Panc1 (cell line): ENCODE measurements at places on chromosomes 4 and X.

- DNase-seq: no peak
Observed at GRCh38 chrX:111608724-111609123, 72.2 kb upstream of the ALG13 start.

DNA sequence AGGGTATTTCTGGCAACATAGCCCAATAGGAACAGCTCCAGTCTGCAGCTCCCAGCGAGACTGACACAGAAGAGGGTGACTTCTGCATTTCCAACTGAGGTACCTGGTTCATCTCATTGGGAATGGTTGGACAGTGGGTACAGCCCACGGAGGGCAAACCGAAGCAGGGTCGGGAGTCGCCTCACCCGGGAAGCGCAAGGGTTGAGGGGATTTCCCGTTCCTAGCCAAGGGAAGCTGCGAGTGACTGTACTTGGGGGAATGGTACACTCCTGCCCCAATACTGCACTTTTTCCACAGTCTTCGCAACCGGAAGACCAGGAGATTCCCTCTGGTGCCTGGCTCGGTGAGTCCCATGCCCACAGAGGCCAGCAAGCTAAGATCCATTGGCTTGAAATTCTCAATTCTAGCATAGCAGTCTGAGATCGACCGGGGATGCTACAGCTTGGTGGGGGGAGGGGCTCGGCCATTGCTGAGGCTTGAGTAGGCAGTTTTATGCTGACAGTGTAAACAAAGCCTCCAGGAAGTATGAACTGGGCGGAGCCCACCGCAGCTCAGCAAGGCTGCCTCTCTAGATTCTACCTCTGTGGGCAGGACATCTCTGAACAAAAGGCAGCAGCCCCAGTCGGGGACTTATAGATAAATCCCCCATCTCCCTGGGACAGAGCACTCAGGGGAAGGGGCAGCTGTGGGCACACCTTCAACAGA lies 14.0 kb upstream of the ADAD1 start:
- DNase-seq: no peak

- DNase-seq: no peak
Observed at GRCh38 chrX:30905321-30905720, 16.3 kb upstream of the TAB3 start.

DNA sequence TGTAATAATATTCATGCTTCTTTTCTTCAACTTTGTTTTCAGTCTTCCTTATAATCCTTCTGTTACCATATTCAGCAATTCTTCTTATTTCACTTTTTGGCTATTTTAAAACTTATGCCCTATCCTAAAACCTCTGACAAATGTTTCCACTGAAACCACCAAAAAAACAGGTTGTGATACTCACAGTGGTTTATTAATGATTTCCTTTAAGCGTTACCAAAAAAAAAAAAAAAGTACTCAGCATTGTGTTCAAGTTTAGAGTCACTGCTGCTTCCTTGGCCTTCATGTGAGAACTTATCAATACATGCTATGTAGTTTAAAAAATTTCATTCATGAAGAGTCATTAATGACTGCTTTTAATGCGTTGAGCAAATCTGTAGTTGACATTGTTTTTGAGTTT lies 35.4 kb upstream of the UGT2A3 start:
- no peak for DNase-seq

- DNase-seq: no peak
Observed at GRCh38 chrX:48664156-48664555, 19.4 kb upstream of the WAS start.

DNA sequence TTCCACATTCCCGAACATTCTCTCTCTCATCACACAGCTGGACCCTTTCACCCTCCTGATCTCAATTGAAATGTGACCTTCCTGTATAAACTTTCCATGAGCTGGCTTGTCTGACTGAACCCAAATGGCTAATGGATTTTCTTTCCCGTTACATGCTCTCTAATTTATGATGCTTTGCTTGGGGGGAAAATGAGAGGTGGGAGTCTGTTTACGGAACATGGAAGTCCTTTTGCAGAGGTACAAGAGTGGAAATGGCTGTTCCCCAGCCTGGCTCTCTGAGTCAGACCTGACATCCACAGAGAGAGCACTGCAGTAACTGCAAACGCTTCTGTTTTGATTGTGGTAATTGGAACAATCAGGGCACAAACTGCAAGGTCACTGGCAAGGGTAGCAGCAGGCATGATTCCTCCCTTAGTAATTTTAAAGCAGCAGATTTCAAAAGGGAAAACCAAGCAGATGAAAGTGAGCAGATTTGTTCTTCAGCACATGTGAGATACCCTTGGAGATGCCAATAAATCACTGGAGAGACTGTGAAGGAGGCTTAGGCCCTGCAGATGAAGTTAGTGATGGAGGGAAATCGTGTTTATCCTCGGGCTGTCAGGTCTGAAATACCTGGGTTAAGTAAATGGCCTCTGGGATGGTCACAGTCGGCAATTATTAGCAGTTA lies 83.9 kb downstream of the SNCA start:
- DNase-seq: no peak

DNA sequence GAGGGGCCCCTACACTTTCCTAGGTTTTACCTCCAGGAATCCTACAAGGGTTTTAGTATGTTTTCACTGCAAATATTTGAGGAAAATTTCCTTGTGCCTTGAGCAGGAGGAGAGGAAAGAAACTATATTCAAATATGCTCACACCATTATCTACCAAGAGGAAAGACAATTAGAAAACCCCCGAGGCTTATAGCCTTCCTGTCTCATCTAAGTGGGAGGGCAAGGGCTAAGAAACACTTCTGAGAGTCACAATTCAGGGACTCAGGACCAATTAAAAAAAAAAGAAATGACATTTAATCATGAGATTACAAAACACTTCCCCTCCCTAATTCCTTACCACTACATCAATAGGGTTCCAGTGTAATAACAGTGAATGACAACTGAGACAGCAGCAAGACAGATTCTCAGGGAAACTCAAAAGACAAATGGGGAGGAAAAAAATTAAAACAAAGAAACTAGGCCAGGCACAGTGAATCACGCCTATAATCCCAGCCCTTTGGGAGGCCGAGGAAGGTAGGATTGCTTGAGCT lies 45.6 kb downstream of the ATRX start:
- DNase-seq: no peak

DNA sequence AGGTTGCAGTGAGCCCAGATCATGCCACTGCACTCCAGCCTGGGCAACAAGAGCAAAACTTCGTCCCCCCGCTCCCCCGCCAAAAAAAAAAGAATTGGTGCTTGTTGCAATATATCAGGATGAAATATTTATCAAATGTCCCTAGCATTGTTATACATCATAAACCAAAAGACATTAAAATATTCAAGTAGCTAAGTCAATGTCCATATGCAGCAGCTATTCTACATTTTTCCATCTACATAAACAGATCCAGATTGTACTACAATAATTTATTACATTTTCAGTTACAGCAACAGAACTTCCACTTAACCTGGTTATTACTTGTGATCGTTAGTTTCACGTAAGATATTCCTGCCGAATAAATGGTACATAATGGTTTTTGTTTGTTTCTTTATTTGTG lies 64.1 kb downstream of the ARAP2 start:
- no peak for DNase-seq

DNA sequence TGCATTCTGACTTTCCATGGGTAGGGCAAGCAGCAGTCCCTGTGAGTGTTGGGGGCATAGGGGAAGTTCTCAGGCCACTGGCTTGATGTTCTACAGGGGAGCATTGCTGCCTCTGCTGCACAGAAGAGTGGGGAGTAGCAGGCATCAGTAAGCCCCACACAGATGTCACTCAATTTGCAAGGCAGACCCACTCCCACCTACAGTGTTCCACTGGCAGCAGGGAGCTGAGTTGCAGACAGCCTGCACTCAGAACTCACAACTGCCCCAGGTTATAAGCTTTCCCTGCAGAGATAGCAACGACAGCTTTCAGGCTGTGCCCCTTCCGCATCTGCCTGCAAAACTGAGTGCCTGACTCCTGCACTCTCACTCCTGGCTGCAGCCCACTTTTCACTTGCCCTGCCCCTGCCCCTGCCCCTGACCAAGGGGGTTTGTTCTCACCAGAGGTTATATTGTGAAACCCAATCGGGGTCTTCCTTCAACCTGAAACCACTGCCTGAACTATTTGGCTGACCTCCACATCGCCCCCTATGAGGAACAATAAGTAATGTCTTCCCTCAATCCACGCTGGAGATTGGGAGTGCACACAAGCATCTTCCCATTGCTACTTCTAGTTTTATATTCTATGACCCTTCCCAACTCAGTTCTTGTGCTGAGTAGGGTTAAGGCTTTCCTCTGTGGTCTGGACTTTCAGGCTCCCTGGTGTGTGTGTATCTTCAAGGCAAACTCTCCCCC lies 227.4 kb upstream of the CXorf51B start:
- DNase-seq: no peak

DNA sequence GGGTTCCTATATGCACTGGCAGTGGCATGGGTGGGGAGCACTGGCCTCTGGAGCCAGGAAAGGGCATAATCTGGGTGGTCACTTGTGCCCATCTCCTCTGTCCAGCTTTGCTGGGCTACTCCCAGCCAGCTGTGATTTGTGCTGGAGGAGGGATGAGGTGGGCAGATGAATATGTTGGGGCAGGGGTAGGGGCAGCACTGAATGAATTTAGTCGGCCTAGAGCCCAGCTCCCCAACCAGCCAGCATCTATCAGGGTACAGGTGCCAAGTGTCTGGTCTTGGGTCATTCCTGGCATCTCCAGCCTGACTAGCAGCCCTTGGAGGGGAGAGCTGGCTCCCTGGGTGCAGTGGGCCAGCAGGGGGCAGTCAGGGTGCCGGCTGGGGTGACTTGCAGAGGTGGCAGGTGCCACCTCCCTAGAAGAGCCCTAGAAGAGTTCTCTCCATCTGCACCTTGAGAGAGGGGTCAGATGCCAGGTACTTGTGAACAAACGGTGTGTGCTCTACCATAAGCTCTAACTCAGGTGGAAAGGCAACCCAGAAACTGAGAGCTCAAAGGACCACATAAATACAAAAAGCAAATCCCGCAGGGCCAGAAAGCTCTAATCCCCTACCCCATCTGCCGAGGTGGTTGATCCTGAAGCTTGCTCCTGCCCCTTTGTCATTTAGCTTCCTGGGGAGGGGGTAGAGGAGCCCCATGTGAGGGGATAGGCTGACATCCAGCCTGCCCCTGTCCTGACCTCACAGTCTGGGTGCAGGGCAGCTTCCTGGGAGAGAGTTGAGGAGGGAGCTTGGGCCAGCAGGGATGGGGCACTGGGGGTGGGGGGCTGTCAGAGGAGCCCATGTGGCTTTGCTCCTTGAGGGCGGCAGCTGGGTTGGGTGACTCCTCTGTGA lies 2.2 kb downstream of the SORCS2 start:
- no peak for DNase-seq

DNA sequence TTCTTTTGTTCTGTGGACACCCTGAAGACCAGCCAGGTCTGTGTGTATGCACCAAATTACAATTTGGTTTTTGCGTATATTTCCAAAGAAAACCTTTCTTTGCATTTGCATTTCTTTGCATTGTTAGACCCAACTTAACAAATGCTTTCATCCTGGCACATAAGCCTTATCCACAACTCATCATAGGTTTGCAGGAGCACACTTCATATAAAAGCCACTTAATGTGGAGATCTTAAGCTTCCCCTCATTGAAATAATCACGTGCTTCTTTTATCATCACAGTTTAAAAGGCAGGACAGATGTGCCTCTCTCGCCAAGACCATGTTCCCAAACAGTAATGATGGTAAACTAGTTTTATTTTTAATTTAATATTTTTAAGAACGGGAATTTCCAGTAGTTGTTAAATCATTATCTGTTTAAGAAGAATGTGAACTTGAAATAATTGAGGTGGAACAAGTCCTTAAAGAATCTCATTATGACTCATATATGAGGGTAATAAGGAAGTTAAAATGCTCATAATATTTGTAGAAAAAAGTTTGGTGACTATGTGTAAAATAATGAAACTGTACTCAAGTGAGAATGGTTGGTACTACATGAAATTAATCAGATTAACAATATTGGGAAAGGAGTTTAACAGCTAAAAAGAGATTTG lies 65.5 kb downstream of the GLRA3 start:
- DNase-seq: no peak

DNA sequence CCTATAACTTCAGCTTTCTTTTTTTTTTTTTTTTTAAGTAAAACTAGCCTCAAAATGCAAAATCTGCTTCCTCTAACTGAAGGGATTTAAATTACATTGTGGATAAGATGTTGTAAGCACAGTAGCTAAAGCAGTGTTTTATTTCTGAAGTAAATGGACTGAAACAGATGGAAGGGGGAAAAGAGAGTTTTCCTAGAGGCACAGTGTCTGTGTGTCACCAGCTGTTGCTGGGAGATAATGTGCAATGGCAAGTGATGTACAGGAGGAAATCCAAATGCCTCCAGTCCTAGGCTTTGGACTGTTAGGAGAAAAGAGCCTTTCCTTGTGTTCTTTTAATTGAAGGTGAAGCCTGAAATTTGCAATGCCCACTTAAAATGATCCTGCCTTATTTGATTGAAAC lies 672.1 kb downstream of the GRXCR1 start:
- no peak for DNase-seq

- DNase-seq: peak; percentile 80
Observed at GRCh38 chr4:1043651-1044468, 32.4 kb downstream of the FGFRL1 start.

DNA sequence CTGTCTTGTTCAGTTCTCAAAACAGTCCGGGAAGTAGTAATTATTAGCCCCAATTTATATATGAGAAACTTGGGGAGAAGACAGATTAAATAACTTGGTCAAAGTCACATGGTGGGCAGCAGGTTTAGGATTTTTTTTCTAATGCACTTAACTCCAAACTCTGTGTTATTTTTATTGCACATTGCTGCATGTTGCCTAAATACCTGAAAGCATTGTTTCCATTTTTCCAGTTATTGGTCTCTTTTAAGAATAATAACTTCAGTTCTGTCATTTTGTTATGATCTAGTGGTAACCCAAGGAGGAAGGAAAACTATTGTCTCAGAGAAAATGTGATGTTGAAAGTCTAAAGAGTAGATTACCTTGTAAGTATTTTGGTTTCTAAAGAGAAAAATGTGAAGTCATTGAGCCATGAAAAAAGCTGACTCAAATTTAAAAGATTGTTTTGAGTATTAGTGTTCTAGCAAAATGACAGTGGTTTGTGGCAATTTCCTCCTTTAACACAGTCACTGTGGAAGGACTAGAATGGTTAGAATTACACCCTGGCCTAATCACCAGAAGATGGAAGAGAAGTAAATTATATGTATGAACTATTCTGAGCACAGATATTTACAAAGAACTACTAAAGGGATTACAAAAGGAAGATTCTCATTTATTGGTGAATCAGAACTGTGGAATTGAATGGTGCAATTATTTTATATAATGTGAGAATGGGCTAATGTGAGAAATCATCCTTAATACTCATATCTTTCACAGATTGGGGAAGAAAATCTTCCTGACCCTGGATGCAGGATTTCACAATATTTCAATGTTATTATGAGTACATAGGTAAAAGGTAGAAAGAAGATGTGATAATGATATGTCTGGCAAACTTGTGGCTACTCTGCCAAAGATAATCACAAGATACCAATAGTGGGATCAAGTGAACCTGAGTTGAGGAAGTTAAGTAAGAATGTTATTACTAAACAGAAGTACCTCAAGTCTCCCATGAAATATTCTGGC lies 21.7 kb upstream of the CXCL8 start:
- DNase-seq: no peak

DNA sequence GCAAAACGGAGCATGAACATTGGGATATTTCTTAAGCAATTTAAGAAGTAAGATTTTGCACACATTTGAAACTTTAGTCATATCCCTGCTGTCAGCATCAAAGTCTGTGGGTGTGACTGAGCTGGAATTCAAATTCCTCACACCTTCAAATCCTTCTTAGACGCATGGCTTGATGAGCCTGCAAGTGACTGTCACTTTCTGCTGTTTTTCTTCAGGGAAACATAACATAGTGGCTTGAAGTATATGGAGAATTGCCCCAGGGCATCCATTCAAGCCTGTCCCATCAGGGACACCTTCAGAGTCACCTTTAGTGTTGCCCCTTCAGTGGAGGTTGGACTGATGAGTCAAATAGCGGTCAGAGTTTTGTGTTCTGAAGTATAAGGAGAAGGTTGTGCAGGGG lies 17.4 kb downstream of the FHDC1 start:
- DNase-seq: no peak
